ENCODE measurements at places on chromosomes 6 and 20.

DNA sequence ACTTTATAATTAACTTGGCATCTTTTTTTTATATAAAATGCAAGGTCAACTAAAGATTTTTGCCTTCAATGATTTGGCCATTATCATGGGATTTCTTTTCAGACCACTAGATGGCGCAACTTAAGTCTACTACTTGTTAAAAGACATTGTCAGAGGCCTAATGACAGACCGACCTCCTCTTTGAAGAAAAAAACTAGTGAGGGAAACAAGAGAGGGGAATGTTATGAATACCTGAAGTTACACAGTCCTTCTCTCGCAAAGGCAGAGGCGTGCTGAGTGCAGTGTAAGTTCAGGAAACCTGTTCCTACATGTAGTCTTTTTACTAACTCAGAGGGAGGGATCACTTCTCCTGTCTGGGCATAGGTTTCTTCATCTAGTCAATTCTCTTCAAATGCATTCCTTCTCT is 9.3 kb downstream of the TRAPPC3L start:
- no peak for DNase-seq

DNA sequence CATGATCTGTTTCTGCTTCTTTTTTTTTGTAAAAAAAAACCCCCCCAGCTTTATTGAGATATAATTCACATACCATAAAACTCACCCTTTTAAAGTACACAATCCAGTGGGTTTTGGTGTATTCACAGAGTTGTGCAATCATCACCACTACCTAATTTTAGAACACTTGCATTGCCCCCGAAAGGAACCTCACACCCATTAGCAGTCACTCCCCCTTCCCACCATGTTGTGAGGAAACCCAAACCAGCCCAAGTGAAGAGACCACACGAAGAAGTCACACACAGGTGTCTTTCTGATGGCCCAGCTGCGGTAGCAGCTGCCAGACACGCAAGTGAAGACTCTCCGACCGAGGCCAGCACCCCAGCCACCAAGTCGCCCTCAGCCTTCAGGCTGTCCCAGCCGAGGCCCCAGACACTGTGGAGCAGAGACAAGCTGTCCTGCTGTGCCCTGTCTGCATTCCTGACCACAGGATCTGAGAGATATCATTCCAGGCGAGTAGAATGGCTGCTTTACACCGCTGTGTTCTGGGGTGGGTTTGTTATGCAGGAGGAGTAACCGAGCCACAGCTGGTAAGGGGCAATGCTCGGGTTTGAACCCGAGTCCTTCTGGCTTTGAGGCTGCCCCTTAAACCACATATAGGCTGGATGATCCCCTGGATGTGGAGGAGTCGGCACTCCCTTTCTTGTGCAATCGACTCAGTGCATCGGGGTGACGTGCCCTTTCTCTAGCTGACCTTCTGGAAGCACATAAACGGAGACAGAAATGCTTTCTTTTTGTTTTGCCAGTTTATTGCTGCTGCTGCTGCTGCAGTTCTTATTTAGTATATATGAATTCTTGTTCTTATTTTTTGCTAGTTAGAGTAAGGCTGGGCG is 59.1 kb upstream of the PTPN1 start:
- no peak for DNase-seq

DNA sequence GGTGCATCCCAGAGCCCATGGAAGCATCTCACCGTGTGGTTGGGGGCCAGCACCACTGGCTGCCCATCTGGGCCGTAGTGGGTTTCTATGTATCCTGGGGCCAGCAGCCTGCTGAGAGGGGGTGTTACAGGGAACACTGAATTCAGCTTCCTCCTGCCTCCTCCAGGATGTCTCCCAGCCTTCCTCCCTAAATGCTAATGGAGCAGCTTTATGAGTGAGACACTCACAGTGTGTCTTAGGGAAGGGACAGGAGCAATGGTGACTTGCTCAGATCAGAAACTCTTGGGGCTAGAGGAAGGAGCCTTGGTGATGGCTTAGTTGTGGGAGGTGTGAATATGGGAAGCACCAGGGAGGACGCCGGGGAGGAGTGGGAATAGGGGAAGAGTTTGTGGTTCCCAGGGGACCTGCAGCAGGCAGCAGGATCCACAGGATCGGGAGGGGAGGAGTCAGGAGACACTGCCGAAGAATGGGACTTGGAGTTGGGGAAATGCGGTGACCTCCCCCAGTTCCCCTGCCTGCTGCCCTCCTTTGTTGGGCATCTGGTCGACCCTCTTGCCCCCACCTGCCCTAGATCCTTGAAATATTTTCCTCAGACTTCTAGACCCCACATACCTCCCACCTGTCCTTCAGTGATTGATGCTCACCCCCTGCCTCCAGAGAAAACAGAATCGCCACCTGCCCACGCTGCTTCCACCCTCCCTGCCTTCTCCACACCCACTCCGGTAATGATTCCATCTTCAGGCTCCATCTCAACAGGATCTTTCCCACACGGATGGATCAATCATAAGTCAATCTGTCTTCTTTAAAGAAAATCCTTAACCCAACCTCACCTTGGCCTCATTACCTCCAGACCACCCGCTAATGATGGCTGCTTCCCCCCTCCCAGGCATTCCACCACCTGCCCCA is 6.6 kb downstream of the ADAM33 start:
- no peak for DNase-seq

DNA sequence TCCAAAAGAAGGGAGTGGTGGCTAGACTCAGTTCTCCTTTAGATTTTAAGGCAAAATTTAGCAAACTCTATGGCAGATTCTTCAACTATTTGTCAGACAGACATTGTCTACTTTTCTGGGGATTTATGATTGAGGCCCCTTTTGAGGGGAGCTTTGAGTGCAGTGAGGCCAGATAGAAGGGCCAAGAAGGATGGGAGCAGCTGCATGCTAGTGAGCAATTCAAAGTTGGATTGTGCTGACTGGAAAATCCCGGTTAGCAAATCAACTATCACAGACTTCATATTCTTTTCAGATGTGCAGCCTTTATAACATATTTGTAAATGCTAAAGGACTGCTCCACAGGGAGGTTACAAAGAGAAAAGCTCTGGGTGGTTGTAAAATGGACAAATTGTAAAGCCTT is 35.0 kb upstream of the ESR1 start:
- DNase-seq: no peak

DNA sequence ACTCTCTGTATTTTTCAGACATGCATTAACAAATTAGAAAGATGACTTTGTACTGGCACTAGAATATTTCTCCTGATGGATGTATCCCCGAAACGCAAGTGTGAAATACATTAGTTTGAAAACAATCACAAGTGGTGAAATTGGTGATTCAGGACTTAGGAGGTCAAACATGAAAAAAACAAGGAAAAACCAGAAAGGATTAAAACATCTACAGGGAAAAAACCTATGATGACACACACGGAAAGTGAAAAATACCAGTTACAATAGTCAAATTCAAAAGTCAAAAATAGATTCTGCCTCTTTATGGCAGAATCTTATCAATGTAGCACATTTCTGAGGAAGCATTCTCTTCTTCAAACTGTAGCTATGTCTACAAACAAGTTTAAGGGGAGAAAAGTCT is 129.0 kb upstream of the SGK1 start:
- DNase-seq: no peak

DNA sequence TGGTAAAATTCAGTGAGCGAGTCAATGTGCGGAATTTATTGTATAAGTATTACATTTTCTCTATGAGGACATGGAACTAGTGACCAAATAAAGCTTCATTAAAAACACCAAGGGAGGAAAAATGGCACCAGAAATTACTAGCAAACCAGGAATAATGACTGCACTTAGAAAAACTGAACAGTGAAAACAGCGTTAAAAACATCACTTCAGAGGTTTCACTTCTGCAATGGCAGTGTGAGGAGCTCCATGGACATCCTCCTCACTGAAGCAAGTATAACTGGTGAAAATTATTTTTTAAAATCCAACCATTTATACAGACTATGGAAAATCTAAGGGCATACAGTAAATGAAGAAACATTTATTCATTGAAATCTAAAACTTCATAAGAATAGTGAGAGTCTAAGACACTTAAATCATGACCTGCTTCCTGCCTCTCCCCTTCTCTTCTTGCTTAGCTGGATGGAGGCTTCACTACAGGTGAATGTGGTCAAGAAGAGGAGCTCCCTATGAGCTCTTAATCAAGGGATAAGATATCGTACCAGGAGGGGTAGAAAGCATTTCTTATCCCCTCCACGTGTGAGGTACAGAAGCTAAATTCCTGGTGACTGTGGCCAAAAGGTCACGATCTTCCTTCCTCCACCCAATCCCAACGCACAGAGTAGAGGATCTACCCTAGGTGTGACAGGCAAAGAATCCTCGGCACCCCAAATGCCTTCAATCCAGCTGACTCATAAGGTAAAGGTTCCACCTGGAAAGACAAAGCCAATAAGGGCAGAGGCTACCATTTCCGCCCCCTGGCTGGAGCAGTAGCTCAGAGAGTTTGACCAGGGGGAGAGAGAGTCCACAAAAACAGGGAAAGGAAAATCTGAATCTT is 12.3 kb upstream of the ASF1A start:
- no peak for DNase-seq

DNA sequence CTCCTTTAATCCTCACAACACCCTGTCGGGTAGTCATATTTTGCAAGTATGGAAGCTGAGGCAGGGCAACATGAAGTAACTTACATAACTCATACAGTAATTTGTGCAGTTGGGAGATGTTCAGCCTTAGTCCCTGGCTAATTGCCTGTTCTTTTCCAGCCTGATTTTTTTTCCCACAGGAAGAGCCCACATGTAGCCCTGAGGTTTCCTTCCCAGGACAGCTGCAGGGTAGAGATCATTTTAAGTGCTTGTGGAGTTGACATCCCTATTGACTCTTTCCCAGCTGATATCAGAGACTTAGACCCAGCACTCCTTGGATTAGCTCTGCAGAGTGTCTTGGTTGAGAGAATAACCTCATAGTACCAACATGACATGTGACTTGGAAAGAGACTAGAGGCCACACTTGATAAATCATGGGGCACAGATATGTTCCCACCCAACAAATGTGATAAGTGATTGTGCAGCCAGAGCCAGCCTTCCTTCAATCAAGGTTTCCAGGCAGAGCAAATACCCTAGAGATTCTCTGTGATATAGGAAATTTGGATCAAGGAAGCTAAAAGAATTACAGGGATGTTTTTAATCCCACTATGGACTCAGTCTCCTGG is 5.0 kb upstream of the BTN2A1 start:
- no peak for DNase-seq

GRCh38 chr20:32832664-32833063 is 12.9 kb downstream of the MAPRE1 start:
- DNase-seq: no peak

- DNase-seq: no peak
These were observed 599 bp upstream of the PSORS1C1 start for GRCh38 chr6:31113861-31114540.

DNA sequence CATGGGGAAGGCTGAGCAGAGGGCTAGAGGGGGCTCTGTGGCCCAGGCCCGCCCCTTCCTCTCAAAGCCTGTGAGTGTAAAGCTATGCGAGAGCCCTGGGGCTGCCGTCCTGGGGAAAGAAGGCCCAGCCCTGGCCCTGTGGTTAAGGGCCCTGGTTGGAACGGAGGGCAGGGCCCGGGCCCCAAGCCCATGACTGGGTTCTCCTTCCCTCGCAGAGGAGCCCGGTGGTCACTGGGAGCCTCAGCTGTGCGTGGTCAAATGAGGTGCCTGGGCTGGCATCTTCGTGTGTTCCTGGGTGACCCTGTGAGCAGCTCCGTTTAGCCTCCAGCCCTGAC is 56.0 kb downstream of the SMOC2 start:
- no peak for DNase-seq

GRCh38 chr6:44338228-44339122 is 4.0 kb upstream of the SPATS1 start:
- peak; percentile 46 for DNase-seq

DNA sequence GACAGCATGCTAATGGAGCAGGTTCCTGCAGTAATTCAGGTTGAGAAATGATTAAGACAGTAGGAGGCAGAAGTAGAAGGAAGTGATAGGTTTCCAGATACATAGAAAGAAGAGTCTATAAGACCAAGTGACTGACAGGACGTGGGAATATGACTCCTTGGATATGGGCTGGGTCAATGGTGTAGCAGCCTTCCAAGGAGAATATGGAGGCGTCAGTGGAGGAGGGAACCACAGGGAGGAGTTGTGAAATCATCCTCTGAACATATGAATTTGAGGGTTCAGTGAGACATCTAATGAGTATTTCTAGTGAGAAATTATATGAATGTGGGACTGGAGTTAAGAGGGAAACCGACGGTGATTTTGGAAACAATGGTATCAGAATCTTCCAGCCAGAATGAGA is 43.3 kb downstream of the NUDT3 start:
- DNase-seq: no peak

DNA sequence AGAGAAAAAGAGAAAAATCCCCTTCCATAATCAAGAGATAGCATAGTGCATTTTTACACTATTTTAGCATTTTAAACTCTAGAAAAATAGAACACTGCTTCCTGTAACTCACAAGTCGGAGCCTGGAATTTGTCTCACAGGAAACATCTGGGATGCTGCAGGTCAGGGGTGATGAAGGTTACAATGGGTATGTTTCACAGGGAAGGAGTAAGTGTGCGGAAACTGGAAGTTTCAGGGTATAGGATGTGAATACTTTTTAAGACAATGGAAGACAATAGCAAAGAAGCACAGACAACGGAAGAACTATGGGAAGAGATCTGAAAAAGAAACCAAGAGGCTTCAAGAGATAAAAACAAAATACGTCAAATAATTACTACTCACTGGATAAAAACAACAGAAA is 361.0 kb upstream of the MARCKS start:
- no peak for DNase-seq

DNA sequence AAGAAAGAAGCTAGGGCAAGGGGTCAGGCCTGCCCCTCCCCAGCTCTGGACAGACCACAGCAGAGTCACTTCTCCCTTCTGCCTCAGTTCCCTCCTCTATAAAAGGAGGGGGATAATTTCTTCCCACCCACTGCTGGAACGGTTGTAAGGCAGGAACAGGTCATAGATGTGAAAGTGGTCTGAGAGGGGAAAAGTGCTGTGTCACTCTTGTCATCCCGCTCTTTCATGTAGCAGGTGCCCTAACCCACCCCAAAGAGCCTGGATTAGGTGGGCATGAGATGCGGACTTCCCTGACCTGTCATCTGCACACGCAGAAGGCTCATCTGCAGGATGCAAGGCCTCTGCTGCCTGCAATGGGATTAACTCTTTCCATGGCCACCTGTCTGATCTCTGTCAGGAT is 218.2 kb upstream of the LRFN2 start:
- no peak for DNase-seq

GRCh38 chr6:71248878-71249544 is 39.6 kb upstream of the OGFRL1 start:
- DNase-seq: no peak

DNA sequence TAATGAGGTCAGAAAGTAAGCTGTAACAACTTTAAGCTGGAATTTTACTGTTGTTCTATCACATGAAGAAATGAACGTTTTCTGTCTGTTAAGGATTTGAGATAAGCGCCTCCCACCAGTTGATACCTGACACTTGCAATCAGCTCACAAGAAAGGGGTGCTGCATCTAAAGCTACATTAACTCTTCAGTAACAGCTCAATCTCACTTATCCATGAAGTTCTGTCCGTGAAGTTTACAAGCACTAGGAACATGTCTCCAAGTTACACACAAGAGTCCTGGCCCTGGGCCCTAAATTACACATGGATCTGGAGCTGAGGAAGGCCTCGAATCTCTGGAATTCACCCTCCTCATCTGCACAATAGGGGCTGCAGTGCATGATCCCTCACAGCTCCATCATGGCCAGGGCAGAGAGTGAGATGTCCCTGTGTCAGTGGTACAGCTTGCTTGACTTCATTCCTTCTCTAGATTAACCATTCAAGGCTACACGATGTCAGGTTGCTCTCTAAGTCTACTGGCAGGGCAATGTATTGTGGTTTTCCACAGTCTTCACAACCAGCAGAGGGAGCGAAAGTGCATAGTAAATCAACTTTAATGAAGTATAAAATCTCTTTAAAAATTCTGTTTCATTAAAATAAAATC is 182.4 kb upstream of the MCHR2 start:
- no peak for DNase-seq

All from activated CD4-positive, alpha-beta T cell treated with anti-CD3 and anti-CD28 coated beads for 1 hour (primary cell).